ENCODE measurements at places on chromosomes 7 and 10.

DNA sequence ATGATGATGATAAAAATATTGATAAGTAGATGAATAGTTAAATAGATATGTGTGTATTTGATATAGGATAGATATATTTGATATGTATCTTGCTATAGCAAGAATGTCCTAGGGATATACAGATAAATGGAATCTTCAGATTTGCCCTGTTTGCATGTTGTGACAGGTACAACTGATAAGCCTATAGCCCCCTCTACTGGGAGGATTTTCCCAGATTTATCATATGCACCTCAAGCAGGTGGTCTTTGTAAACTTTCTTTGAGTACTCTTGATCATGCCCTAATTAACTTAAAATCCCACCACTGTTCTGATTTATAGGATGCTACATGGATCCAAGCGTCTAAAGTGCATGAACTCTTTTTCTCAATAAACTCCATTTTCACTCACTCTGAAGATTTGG lies 1050.7 kb downstream of the SORCS3 start:
- DNase-seq: no peak

- DNase-seq: no peak
These were observed 396.3 kb upstream of the FZD8 start for GRCh38 chr10:36038316-36038955.

- DNase-seq: no peak
These were observed 17.2 kb downstream of the EBF3 start for GRCh38 chr10:129946859-129947258.

GRCh38 chr7:68888971-68889385 lies 709.3 kb upstream of the AUTS2 start:
- no peak for DNase-seq

DNA sequence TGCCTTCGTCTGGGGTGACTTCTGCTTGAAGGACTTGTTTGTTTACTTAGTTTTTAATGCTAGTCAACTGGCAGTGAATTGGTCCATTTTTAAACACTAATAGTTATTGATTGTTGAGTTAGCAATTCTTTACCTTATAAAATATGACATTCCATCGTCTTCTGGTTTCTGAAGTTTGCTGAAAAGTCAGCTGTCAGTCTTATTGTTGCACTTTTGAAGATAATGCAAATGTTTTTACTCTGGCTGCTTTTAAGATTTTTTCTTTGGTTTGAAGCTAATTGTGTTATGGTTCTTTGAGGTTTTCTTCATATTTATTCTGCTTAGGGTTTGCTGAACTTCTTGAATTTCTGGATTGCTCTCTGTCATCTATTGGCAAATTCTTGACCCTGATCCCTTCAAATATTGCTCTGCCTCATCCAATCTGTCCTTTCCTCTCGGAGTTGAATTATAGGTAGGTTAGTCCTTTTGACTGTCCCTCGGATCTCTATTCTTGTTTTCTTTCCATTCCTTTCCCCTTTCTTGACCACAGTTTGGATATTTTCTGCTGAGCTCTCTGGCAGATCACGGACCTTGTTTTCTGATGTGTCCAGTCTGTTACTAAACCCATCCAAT lies 24.2 kb downstream of the MGMT start:
- no peak for DNase-seq

GRCh38 chr10:100551738-100552137 lies 16.0 kb downstream of the HIF1AN start:
- no peak for DNase-seq

- peak; percentile 24 for DNase-seq
These were observed 182.3 kb upstream of the IMMP2L start for GRCh38 chr7:111744501-111745155.

GRCh38 chr7:96665689-96666088 lies 44.0 kb downstream of the SEM1 start:
- no peak for DNase-seq

- no peak for DNase-seq
These were observed 70.5 kb upstream of the EFCAB10 start for GRCh38 chr7:105651798-105652197.

DNA sequence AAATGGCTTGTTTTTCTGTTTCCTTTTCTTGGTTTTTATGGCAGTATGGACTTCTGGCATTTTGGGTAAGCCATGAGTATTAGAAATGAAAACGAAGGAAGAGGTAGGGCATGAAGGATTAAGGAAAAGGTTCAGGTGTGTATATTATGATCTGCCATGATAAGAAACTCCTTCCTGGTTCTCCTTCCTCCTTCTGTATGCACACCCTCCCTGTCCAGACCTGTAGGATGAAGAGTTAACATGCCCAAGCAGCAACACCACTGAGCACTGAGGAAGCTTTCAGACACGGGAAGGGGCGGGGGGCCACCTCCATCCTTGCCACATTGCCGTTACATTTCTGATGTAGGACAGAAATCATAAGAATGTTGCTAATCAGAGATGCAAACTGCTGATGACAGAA lies 361.0 kb upstream of the ZMIZ1 start:
- no peak for DNase-seq

DNA sequence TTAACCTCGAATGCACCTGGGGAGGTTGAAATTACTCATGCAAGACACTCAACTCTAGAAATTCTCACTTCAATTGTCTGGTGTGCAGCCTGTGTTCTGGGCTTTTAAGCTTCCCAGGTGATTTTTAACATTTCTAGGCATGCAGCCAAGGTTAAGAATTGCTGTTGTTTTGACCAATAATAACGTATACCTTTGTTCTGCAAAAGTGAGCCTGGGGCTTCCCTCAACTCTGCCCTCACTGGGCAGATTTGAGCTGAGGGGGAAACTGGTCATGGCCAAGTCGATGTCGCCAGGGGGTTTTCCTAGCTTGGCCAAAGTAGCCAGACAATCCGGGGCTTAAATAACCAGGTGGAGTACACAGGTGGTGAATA lies 568 bp downstream of the PRSS2 start:
- DNase-seq: no peak

DNA sequence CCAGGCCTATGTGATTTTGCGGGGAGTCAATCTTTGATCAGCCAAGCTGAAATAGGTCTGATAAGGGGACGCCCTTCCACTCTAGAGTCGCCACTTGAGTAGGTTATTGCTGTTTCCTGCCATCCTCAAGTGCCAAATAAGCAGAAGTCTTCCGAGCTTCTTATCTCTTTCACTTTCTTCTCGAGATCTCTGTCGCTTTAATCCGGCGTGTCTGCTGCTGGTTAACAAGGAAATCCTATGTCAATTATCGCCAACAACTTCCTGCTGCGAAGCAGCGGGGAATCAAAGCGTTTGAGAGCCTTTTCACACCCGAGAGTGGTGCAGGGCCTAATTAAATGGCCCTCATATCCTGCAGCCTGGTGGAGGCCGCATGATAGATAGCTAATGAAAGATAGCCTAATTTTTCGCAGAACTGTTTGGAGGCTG lies 215.9 kb downstream of the RAB11FIP2 start:
- no peak for DNase-seq

DNA sequence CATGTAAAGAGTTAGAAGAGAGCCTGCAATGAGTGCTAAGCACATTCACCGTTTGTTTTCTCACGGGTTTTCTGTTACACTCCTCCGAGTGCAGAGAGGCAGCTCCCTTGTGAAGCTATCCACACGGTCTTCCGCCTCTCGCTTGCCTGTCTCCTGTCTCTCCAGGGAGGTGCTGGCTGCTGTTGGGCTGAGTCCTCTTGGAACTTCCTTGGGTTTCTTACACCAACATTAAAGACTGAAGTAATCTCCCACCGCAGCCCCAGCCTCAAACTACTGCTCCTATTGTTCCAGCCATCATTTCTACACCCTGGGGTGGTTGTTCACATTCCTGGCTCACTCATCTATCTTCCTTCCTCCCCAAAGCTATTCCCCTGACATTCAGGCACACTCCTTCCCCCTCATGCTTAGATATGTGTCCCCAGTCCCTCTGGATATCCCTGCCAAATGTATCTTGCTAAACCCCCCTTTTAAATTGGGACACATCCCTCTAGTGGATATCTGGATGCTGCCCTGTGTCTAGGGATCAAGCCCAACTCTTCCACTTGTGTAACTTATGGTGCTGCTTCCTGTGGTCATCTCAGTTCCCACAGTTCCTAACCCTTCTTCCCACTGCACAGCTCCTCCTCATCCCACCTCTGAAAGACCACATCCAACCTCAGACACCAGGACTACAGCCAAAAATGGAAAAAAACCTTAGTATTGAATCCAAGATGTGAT lies 14.1 kb downstream of the ESYT2 start:
- DNase-seq: no peak

DNA sequence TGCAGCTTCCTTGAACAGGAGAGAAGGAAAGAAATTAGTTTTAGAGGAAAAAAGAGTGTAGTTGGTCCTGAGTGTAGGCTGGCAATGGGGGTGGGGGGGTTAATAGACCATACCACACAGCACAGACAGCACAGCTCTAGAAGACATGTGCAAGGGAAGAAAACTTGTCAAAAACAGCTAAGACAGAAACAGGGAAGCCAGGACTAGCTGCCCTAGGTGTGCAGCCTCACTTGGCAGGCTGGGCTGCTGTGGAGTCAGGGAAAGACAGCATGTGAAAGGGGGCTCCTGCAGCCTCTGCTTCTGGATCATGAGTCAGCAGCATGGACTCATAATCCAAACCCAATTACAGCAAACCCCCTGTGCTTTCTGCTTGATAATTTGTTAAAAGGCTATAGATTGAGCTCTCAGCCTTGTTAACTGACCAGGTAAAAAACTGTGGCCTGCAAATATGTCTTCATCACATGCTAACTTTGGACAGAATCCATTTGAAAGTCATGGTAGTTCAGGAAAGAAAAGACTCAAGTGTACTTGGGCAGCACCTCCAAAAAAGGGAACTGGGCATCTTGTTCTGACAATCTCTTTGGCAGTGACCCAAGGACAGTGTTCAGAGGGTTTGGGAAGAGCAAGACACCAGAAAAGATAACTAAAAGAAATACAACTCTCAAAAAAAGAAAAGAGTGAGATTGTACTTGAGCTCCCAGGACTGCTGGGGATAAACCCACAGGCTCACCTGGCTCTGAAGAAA lies 142.2 kb upstream of the VWC2 start:
- DNase-seq: no peak

- DNase-seq: no peak
These were observed 897.3 kb downstream of the PCDH15 start for GRCh38 chr10:53903756-53904155.

GRCh38 chr7:22331704-22332103 lies 25.2 kb downstream of the RAPGEF5 start:
- no peak for DNase-seq

- no peak for DNase-seq
These were observed 55.4 kb upstream of the LMTK2 start for GRCh38 chr7:98051118-98051744.

GRCh38 chr7:108413782-108414492 lies 42.3 kb downstream of the NRCAM start:
- DNase-seq: no peak

DNA sequence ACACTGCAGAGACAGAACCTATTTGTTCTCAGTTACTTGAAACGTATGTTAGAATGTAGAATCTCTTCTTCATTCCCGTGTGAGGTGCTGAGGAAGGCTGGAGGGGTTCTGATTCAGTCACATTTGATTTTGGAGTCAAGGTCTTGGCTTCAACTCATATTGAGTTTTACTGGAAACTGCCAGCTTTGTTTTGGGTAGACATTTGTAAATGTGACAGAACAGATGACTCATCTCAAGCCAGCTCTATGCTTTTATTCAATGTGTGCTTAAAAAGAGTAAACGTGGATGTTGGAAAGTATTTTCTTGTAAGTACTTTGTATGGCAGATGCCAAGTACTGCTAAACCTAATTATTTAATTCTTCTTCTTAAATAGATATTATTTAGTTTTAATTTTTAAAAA lies 780.8 kb upstream of the C7orf33 start:
- DNase-seq: no peak

DNA sequence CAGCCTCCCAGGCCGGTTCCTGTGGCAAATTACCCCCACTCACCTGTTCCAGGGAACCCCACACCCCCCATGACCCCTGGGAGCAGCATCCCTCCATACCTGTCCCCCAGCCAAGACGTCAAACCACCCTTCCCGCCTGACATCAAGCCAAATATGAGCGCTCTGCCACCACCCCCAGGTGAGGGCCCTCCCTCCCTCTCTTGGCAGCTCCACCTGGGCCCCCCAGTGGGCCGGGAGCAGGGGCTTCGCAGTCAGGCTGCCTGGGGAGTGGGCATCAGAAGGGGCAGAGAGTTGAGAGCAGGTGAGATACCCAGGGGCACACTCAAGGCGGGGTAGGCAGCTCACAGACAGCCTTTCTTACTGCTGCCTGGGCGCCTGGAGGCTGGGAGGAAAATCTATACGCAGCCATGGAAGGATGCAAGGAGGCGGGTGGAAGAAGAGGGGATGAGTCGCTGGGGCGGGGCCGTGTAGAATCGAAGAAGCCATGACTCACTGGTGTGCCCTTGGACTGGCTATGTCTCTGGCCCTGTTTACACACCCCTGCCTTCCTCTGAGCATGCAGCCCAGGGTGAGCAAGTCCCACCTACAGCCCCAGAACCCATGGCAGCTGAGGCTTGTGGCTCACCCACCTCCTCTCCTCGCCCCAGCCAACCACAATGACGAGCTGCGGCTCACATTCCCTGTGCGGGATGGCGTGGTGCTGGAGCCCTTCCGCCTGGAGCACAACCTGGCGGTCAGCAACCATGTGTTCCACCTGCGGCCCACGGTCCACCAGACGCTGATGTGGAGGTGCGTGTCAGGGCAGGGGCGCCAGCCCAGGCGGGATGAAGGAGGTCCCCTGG lies 48.6 kb upstream of the PPIF start:
- DNase-seq: peak; percentile 96

DNA sequence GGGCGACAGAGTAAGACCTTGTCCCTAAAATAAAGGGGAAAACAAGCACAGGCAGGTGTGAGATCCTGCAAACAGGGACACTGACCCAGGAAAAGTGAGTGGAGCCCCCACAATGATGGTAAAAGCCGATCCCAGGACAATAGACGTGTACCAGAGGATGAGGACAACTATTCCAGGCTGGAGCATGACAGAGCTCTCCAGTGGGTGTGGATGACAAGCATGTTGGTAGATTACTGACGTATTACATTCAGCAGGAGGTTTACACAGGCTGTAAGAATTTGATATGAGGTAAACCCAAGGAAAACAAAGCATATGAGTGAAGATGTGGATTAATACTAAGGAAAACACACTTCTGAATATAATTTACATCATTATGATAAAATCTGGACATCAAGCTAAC lies 27.8 kb upstream of the SMURF1 start:
- DNase-seq: no peak

DNA sequence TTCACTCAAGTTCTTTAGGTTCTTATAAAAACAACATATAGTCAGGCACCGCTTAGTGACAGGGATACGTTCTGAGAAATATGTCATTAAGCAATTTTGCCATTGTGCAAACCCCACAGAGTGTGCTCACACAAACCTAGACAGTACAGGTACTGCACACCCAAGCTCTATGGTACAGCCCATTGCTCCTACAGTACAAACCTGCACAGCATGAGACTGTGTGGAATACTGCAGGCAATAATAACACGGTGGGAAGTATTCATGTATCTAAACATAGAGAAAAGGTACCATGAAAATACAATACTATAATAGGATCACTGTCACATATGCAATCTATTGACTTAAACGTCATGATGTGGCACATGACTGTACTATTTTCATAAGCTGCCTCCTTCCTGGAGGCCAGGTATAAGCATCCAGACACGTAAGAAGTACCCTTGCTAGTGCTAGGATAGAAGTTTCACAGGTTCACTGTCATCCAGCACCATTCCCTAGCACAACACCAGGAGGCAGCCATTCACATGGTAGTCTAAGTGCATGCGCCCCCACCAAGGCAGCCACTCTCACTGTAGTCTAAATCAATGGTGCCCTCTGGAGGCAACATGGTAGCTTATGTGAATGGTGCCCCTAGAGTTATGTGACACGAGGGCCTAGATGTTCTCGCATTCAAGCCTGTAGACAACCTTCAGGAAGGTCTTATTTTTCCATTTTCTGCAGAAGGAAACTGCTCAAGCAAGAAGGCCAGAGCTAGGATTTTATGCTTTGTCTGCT lies 98.5 kb downstream of the ARHGAP22 start:
- DNase-seq: no peak

- peak; percentile 29 for DNase-seq
These were observed 25.2 kb upstream of the VAX1 start for GRCh38 chr10:117163061-117163953.

All from GM03348 (cell line).